ENCODE measurements at places on chromosomes 11 and 22. TPM values are rescaled to one million over a fixed set of nuclear protein-coding genes. Genes with fewer than 3 reads are reported as not detected.

Gene GLB1L2
- 1.8 TPM for total RNA-seq

Gene XKR3
- total RNA-seq: not detected

Gene LDHAL6A
- not detected for total RNA-seq

Gene CALCB
- 0.07 TPM for total RNA-seq

Gene PLAAT5
- not detected for total RNA-seq

Gene MRGPRE
- total RNA-seq: not detected

Gene MMP13
- total RNA-seq: not detected

Gene POU2AF1
- not detected for total RNA-seq

Gene PRG3
- total RNA-seq: not detected

Gene ATXN10
- total RNA-seq: 111 TPM
